NCI-H524 (cell line): ENCODE measurements at places on chromosomes 16 and 17.

DNA sequence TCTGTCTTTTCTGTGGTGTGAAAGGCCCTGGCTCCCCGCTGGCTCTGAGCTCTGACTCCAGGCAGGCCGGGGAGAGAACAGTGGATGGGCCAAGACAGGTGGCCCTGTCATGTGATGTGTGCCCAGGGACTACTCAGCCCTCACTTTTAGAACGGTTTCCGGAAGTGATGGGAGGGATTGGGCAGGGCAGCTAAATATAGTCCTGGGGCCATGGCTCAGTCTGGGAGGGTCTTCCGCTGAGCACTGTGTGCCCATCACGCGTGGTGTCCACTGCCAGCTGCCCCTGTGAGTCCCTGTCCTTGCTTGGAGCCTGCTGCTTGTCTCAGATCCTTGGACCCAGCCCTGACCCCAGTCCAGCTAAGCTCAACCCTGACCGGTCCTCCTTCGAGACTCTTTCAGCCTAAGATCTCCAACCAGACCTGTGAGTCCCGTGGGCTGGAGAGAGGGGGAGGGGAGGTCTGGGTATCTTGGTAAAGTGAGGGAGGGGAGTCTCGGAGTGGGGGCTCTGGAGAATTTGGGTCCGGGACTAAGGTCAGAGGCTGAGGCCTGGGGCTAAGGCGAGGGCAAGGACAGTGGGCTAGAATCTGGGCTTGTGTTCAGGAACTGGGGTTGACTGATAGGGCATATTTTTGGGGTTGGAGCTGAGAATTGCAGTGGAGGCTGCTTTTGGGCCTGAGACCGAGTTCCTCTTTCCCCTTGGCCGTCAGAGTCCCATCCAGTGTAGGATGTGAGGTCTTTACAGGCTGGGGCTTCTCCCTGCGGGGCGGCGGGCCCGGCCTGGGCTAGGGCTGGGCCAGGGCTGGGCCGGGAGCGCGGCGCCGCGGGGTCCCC lies at the start of gene TRIM72:
Gene TRIM72 (plus strand): TSS at position 243 of the 831 bp plus-strand sequence. CDS start 620 bp downstream, outside the sequence.
- DNase-seq = peak; percentile 18

DNA sequence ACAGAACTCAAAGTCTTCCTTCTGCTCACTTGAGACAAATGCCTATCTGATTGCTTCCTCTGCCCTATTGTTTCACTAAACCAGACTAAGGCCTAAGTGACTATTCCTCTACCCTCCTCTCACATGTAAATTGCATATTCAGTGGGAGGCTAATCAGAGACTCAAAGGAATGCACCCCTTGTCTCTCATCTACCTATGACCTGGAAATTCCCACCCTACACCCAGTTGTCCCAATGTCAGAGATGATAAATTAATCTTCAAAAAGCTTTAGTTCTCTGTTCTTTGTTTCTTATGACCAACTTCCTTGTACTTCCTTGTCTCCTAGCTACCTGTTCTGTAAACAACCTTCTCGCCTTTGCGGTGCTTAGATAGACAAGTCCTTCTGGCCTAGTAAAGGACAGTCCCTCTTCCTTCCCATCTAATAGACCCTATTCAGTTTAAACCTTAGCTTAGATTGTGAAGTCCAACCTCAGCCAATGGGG lies 76.0 kb downstream of the EMP2 start:
- no peak for DNase-seq

DNA sequence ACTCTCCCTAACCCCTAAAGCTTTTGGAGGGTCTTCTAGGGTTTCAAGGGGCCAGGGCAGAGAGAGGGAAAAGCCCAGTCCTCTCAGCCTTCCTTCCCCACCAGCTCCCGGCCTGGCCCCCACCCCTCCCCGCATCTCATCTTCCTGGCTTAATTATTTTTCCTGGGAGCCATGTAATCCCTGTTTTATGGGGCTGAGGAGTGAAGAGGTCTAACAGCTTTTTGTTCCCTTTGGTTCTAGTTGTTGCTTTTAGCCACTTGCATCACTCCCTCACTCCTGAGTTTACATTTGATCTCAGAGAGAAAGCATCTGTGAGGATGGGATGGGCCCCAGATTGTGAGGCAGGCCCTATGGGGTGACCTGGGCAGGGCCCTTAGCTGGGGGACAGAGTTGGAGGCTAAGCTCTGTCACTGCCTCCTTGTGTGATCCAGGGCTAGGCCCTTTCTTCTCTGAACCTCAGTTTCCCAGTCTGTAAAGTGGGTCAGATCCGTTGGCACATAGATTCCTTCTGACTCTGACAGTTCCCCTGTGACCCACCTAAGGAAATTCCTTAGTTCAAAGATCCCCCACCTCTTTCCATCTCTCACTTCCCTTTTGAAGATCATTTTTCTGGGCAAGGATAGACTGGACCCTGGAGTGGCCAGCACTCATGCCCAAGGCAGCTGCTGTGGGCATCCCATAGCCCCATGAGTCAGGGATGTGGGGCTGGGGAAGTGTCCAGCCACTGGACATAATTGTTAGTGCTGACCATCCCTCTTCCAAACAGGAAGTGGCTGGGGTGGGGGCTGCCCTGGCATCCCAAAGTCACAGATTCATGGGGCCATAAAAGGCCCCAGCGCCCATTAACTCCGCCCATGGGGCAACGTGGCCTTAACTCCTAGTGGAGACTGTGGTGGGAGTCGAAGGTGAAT lies 20.1 kb downstream of the UNC119 start:
- DNase-seq = peak; percentile 90

DNA sequence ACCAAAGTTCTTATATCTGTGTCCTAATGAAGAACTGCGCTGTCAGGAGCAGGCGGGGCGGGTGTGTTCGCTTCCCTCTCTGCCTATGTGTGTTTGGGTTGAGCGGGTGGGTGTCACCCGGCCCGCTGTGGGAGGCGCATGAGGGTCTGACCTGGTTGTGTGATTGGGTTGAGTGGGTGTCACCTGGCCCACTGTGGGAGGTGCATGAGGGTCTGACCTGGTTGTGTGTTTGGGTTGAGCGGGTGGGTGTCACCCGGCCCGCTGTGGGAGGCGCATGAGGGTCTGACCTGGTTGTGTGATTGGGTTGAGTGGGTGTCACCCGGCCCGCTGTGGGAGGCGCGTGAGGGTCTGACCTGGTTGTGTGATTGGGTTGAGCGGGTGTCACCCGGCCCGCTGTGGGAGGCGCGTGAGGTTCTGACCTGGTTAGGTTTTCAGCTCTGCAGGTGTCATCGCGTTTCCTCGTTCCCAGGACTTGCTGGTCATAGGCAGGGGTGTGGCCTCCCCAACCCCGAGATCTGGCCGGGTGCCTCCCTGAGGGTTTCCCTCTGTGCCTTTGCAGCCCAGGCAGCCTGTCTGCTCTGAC lies 69.6 kb upstream of the ZNF750 start:
- DNase-seq = no peak
